Neural crest cell (in vitro differentiated cells): ENCODE measurements at places on chromosomes 3 and 15. TPM values are rescaled to one million over a fixed set of nuclear protein-coding genes. Genes with fewer than 3 reads are reported as not detected.

DNA sequence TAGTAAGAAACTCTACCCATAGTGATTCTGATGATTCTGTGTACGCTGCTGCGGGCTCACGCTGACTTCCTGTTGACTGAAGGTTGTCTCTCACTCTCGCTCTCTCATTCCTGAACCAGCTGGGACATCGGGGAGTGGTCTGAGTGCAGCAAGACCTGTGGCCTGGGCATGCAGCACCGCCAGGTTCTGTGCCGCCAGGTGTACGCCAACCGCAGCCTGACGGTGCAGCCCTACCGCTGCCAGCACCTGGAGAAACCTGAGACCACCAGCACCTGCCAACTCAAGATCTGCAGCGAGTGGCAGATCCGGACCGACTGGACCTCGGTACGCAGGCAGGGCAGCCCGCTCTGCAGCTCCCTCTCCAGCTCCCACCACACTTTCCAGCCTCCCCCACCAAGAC, 63.6 kb upstream of the NR2E3 start:
- DNase-seq, result no peak

The HTR3D gene
- total RNA-seq, result not detected in 2 replicates

DNA sequence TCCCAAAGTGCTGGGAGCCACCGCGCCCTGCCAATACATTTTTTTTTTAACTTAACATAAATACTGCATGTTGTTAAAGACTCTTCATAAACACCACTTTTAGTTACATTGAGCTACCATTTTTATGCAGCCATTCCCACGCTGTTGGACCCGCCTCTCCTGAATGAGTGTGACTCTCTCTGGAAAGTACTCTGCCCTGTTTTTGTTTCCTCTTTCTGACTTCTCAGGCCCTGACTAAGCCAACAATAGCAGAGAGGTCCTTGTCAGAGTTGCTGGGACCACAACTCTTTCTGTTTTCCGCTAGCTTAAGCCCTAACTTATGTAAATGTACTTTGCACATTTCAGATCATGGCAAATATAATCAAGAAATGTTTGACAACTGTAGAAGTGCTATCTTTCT, 35.2 kb downstream of the PARP15 start:
- no peak for DNase-seq

- DNase-seq, result no peak
These were observed 645.9 kb downstream of the CADM2 start for GRCh38 chr3:85604641-85605040.

The CFAP20DC gene
- 10.4 and 12.8 TPM in 2 replicates for total RNA-seq

The DAPK2 gene
- 8.5 and 8.8 TPM in 2 replicates for total RNA-seq

The SEMA3B gene
- 2.3 and 2.9 TPM in 2 replicates for total RNA-seq

The PLCB2 gene
- total RNA-seq, result 8.7 and 8.8 TPM in 2 replicates

- DNase-seq, result no peak
These were observed 21.5 kb downstream of the GABRR3 start for GRCh38 chr3:98013411-98014267.

GRCh38 chr3:111278959-111279358, 207.3 kb downstream of the NECTIN3 start:
- no peak for DNase-seq

- DNase-seq, result no peak
These were observed 49.8 kb downstream of the USP50 start for GRCh38 chr15:50496692-50497091.

The SLC33A1 gene
- 17.7 and 18.8 TPM in 2 replicates for total RNA-seq

DNA sequence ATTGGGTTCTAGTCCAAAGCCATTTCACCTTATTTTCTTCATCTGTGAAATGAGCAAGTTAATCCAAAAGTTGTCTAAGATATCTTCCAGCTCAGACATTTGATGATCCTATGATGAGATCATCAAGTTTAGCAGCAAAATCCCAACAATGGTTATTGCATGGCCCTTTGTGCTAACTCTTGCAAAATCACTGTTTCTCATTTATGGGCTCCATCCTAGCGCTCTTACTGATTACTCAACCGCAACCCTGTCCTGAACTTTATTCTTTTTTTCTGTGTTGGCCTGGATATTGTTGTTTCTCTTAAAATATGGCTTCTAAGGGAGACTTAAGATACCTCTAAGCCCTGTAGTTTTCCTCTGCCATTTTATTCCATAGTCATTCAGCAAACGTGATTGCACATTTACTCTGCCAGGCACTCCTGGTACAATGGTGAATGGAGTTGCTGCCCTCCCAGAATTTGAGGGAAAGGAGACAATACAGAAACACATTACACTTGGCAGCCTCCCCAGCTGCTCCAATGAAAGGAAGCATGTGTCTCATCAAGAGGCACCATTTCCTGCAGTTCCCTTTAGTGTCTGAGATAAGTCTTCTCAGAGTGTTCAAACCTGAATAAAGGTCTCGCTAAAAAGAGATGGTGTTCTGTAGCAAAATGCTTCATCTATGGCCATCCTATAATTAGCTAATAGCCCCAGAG, 4.4 kb downstream of the GXYLT2 start:
- no peak for DNase-seq

GRCh38 chr15:32861761-32862160, 144.0 kb downstream of the GREM1 start:
- DNase-seq, result peak; percentile 14

DNA sequence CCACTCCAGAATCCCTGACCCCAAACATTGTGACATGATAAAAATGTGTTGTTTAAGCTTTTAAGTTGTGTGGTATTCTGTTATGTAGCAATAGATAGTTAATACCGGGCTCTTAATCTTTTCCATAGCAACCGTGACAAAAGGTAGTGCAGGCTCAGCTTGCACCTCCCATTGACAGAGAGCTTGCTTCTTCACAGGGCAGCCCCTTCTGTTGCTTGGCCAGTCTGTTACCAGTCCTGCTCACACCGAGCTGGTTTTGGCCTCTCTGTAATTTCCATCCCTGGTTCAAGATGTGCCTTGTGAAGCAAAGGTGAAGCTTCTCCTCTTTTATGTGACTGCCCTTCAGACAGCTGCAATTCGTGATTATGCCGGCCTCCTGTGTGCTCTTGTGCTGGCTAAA, 86.9 kb downstream of the CRYGS start:
- no peak for DNase-seq

The MKRN2 gene
- total RNA-seq, result 25.8 and 27.2 TPM in 2 replicates

GRCh38 chr15:38758043-38758442, 193.4 kb upstream of the RASGRP1 start:
- no peak for DNase-seq

GRCh38 chr3:8678751-8679150, 34.2 kb upstream of the SSUH2 start:
- DNase-seq, result no peak

DNA sequence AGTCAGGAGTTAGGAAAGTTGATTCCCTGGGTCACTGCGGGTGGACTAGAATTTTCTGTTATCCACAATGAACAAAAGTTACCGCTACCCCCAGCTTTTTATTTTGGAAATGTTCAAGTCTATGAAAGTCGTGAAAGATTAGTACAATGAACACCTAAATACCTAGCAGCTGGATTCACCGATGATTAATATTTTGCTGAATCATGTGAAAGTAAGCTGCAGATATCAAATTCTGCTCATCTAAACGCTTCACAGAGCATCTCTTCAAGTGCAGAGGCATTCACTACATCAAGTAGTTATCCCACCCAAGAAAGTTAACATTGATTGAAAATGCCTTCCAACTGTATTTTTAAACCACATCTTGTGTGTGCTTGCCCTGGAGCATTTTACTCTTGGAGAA, 729.0 kb upstream of the NR2F2 start:
- DNase-seq, result no peak

GRCh38 chr15:42695527-42696071, 41.3 kb downstream of the CDAN1 start:
- DNase-seq, result no peak

The GABRG3 gene
- 4.5 and 5.2 TPM in 2 replicates for total RNA-seq

GRCh38 chr15:95295896-95296625, 1034.4 kb upstream of the NR2F2 start:
- DNase-seq, result no peak

GRCh38 chr3:108125550-108126071, 34.8 kb upstream of the CD47 start:
- no peak for DNase-seq

DNA sequence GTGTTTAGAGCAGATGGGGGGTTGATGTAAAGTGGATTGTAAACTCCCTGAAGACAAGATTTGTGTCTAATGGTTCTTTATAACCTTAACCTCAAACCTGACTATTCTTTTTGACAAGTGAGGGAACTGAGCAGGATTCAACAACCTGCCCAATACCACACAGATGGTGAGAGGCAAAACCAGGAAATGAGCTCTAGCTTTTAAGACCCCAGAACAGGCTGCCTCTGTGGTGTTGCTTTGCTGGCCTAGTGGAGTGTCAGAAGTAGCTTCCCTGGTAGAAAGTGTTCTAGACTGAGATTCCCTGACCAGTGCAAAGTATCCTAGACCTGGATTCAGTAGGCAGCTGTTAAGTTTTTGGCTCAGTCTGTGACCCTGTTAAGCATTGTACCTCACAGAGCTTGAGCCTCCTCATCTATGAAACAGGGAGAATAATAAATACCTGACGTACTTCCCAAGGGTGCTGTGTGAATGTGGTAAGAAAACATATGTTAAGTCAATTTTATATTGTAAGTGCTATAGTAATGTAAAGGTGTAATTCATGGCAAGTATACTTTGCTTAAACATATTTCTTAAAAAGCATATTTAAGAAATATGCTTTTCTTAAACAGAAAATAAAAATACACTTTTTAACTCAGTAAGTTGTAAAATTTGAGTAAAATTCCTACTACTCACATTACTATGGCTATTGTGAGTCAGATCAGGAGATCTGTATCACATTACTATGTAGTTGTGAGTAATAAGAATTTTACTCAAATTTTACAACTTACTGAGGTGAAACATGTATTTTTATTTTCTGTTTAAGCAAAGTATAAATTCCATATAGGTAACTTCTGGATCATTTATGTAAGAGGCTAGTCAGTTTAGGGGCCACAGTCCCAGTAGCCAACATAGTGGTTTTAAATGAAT, 8.8 kb downstream of the GPR87 start:
- DNase-seq, result no peak
